Small intestine (tissue), 16 donors: ENCODE measurements at places on chromosomes 13 and 19.

DNA sequence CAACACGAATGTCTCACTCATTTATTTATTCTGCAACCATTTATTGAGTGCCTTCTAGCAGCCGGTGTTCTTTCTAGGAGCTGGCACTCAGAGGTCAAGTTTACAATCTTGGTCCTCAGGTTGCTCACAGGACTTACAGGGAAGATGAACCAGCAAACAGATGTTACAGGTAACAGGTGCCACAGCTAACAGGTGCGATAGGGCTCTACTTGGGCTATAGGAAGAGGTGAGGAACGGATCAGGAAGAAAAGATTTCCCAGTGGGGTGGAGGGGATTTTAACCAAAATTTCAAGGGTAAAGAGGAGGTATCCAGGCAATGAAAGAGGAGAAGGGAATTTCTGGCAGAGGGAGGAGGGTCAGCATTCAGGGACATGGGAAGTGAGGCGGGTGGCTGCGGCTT, 87.3 kb upstream of the FARP1 start:
- DNase-seq: no peak

DNA sequence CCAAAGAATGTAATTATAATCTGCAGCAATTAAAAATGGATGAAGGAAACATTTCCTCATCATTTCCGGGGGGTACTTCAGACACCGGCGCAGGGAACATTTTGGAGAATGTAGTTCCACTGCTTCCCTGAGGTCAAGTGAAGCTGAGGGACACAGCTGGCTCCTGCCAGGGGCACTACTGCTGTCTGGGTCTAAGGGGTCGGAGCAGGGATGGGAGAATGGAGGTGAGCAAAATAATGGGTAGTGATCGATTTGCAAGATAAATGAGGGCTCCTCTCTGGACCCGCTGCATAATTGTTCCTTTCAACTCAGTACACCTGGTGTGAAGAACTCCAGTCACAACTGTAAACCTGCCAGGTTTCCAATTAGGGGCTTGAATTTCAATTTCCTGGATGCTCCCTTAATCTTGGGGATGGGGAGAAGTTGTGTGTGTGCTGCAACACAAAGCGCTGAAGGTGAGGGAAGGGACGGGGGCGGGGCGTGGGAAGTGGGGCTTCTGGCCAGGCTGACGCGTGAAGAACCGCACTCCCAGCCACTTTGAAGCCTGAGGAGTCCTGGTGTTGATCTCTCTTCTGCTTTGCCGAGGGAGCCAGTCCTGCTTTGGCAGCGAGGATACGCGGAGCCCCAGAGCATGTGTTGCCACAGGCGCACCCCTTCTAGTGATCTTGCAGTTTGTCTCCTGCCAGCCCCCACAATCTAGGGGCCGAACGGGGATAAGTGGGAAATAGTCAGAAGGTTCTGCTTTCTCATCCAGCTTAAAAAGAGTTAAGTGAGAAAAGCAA, 57.9 kb upstream of the PCDH8 start:
- no peak for DNase-seq

- DNase-seq: peak; percentile 81
These were observed 7.0 kb upstream of the TMC4 start for GRCh38 chr19:54179921-54180461.

GRCh38 chr19:6059988-6060599, 50.2 kb downstream of the RFX2 start:
- DNase-seq: no peak

GRCh38 chr13:29902632-29903305, 52.4 kb upstream of the UBL3 start:
- no peak for DNase-seq

DNA sequence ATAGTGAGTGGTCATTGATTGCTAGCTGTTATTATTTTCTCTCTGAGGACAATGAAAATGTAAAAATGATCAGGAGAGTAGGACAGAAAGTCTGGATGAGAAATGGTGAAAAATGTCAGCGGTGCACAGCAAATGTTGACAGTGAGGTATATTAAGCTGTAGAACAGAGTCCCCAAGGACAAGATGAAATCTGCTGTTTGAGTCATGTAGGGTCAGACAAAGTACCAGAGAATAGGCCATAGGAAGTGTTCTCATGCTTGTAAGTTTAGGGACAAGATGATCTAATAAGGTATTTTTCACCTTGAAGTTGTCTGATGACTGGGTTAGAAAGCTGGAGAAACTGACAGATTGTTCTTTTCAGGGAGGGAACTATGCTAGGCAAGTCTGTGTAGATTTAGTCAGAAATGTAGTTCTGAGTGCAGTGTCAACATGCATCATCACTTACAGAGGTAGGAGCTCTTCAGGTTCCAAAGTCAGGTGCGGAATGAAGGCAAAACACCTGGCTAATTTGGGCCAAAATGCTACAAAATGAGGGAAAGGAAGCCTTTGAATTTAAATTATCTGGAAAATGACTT, 369.3 kb downstream of the DLEU7 start:
- DNase-seq: no peak
